Thyroid gland (tissue), 4 donors: ENCODE measurements at places on chromosomes 7 and 10. TPM values are rescaled to one million over a fixed set of nuclear protein-coding genes. Genes with fewer than 3 reads are reported as not detected.

Gene CPVL
- total RNA-seq = 133 TPM

DNA sequence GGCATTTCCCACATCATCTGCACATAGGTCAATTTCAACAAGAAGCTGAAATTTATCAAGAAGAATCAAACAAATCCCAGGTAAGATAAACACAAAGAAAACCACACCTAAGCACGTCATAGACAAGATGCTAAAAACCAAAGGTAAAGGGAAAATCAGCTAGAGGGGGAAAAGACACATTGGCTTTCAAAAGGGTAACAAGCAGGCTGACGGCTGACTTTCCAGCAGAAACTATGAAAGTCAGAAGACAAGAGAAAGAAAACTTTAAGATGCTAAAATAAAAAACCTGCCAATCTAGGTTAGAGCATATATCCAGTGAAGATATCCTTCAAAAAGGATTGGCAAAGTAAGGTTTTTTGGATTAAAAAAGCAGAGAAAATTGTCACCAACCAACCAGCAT is 59.9 kb upstream of the RHEB start:
- H3K4me3 ChIP-seq = no peak overlapping the region
- H3K27ac ChIP-seq = no peak overlapping the region
- no peak for DNase-seq
- no peaks in the 10 kb centered on the region for H3K27me3 ChIP-seq

DNA sequence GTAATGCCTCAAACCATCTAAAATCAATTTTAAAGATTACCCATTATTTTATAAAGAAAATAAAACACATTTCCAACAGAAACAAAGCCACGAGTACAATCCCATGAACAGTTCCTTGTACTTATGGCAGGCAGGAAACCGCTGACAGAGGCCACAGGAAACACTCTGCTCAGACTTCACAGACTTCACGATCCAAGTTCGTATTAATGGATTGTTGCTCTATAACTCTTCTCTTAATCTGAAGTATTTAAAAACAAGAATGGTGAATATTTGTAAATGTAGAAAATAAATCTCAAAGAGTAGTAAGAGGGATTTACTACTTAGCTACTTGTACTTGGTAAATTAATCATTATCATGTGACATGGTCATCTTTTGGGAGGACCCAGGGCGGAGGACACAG is 78.3 kb downstream of the SNX10 start:
- peaks cover 16% of the 10 kb centered on the region for H3K27me3 ChIP-seq
- H3K4me1 ChIP-seq = peaks cover 4% of the 10 kb centered on the region
- DNase-seq = no peak
- no peaks in the 10 kb centered on the region for H3K36me3 ChIP-seq

GRCh38 chr7:30697719-30698460 is 15.6 kb upstream of the CRHR2 start:
- no peak overlapping the region for H3K4me3 ChIP-seq
- H3K4me1 ChIP-seq = no peaks in the 10 kb centered on the region
- no peak overlapping the region for H3K27ac ChIP-seq
- H3K27me3 ChIP-seq = no peaks in the 10 kb centered on the region
- DNase-seq = no peak

Gene NAT16
- not detected for total RNA-seq

DNA sequence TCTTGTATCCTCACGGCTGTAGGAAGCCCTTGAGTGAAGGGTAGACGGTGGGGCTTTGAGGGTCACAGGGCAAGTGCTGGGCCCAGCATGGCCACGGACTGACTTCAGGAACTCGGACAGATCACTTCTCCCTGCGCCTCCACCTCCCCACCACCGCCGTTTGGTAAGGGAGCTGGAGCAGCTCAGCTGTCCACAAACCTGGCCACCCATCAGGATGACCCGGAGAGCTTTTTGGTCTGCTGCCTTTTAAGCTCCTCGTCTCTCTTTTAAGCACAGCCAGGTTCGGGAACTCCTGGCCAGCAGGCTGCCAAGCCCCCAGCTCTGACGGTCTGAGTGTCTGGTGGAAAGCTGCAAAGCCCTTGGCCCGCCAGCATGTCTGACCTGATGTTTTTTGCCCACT is 64.1 kb downstream of the ABRAXAS2 start:
- H3K4me3 ChIP-seq = no peak overlapping the region
- H3K4me1 ChIP-seq = peaks cover 11% of the 10 kb centered on the region
- H3K27ac ChIP-seq = no peak overlapping the region
- no peaks in the 10 kb centered on the region for H3K36me3 ChIP-seq
- DNase-seq = no peak
- H3K27me3 ChIP-seq = no peaks in the 10 kb centered on the region

DNA sequence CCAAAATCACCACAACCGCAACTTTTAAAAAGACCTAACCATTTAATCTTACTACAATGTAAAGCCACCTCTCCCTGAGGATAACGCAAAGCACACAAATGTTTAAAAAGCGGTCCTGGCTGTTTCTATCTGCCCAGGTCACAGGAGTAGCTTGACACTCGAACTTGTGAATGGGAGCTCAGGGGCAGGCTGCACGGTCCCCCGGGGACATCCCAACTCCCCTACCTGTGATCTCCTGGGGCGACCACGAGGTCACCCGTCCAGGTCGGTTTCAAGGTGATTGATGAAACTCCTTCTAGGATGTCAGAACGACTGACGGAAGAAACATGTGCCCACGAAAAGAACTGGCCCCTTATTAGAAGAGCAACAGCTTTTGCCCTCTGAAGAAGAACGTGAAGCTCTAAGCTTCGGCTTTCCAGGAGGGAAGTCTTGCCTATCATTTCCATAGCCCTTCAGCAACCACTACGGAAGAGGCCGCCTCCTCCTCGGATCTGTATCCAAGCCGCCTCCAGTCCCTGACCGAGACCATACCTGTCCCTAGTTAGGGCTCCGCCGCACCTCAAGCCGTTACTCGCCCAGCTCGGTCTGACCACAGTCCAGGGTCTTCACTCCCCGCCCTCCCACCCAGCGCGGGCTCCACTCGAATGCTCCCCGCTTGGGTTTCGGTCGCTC is 459 bp downstream of the CYCS start:
- peaks cover 8% of the 10 kb centered on the region for H3K4me1 ChIP-seq
- peak overlapping the region; percentile 56 for H3K4me3 ChIP-seq
- H3K27ac ChIP-seq = peak overlapping the region; percentile 94
- no peaks in the 10 kb centered on the region for H3K27me3 ChIP-seq
- H3K36me3 ChIP-seq = peaks cover 29% of the 10 kb centered on the region

Gene ZNF804B
- 29.7 TPM for total RNA-seq

DNA sequence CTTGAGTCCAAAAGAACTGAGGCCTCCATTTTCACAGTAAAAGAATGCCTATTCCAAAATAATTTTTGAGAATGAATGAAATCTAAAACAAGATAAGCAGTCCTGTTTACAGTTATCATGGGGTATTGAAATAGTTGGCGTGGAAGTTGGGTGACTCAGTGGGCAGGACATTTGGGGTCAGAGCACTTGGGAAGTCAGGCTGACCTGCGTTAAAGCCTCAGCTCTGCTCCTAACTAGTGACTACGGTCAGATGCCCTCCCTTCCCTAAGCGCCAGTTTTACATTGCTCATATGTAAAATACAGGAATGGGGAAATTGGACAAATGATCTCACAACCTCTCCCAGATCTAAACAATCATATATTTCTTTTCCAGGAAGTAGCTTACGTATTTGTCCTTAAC is 2.3 kb upstream of the PAPSS2 start:
- no peak for DNase-seq
- H3K36me3 ChIP-seq = no peaks in the 10 kb centered on the region
- no peaks in the 10 kb centered on the region for H3K27me3 ChIP-seq
- no peak overlapping the region for H3K4me3 ChIP-seq

Gene VENTX
- total RNA-seq = 0.63 TPM

Gene COL26A1
- not detected for total RNA-seq

GRCh38 chr7:28166982-28167715 is 13.4 kb downstream of the JAZF1 start:
- no peak for DNase-seq
- H3K4me1 ChIP-seq = peaks cover 32% of the 10 kb centered on the region
- H3K27ac ChIP-seq = no peak overlapping the region
- H3K27me3 ChIP-seq = no peaks in the 10 kb centered on the region
- no peak overlapping the region for H3K4me3 ChIP-seq

GRCh38 chr10:31647861-31648260 is 280.8 kb downstream of the ARHGAP12 start:
- H3K27me3 ChIP-seq = no peaks in the 10 kb centered on the region
- no peak overlapping the region for H3K4me3 ChIP-seq
- no peak overlapping the region for H3K27ac ChIP-seq
- H3K4me1 ChIP-seq = no peaks in the 10 kb centered on the region
- no peak for DNase-seq
- H3K36me3 ChIP-seq = no peaks in the 10 kb centered on the region

- no peak overlapping the region for H3K27ac ChIP-seq
- H3K4me3 ChIP-seq = no peak overlapping the region
- H3K27me3 ChIP-seq = no peaks in the 10 kb centered on the region
- H3K36me3 ChIP-seq = no peaks in the 10 kb centered on the region
These were observed 80.3 kb upstream of the GNAI1 start for GRCh38 chr7:80054356-80054755.

DNA sequence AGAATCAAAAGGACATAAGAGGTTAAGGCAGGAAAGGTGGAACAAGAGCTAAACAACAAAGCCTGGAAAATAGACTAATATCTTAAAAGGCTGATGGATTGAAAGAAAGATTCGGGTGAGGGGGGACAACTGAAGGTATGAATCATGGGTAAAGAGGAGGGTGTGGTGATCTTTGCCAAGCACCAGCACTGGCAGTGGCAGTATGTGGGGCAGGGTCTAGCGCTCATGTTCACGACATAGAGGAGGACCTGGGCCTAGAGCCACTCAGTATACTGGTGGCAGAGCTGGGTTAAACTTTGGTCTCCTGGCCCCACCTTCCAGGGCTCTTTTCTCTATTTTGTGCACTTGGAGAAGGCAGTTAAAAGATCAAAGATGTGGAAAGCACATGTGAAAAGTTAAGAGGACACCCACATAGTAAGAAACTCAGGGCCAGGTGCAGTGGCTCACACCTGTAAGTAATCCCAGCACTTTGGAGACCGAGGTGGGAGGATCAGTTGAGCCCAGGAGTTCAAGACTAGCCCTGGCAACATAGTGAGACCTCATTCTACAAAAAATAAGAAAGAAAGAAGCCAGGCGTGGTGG is 40.5 kb upstream of the MMD2 start:
- no peaks in the 10 kb centered on the region for H3K4me1 ChIP-seq
- H3K4me3 ChIP-seq = no peak overlapping the region
- DNase-seq = no peak
- peaks cover 16% of the 10 kb centered on the region for H3K36me3 ChIP-seq
- H3K27me3 ChIP-seq = no peaks in the 10 kb centered on the region

GRCh38 chr10:122467701-122468100 is 6.3 kb downstream of the HTRA1 start:
- no peaks in the 10 kb centered on the region for H3K27me3 ChIP-seq
- H3K27ac ChIP-seq = no peak overlapping the region
- no peak overlapping the region for H3K4me3 ChIP-seq
- no peak for DNase-seq
- H3K36me3 ChIP-seq = no peaks in the 10 kb centered on the region

DNA sequence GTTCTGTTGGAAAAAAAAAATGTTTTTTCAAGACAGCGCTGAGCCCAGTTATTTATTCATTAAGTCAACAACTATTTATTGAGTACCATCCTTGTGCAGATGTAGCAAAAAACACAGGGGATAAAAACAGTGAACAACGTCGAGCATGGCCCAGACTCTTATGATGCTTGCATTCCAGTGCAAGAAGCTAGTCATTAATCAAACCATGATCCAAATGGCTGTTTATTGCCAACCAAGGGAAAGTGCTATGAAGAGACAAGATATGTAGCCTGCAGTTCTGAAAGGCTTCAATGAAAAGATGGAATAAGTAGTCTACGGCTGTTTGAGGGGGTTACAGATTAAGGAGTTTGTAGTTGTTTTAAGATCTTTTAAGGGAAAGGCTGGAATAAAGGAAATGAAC is 262.3 kb downstream of the NEBL start:
- H3K4me3 ChIP-seq = no peak overlapping the region
- no peaks in the 10 kb centered on the region for H3K27me3 ChIP-seq
- H3K36me3 ChIP-seq = no peaks in the 10 kb centered on the region
- no peaks in the 10 kb centered on the region for H3K4me1 ChIP-seq

DNA sequence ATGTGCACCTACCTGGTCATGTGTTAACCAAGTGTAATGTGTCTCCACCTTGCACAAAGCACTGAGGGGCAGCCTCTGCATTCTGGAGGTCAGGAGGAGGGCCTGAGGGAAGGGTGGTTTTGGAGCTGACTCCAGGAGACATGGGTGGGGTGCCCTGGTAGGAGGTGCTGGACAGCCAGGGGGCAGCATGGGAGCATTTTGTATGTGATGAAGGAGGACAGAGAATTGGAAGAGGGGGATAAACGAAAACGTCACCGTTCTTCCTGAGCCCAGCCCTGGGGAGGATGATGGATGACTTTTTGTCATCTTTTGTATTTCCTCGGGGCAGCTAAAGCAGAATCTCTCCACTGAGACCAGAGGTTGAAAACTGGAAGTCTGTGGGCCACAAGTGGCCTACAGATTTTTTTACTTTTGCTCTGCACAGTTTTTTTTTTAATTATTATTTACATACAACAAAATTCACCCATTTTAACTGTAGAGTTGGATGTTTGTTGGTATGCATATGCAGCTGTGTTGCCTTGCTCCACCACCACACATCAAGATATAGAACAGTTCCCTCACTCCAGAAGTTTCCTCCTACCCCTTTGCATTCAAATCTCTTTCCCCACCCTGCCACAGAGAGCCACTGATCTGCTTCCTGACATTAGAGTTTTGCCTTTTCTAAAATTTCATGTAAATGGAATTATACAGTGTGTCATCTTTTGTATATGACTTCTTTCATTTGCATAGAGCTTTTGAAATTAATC is 242.5 kb downstream of the VTI1A start:
- H3K4me1 ChIP-seq = no peaks in the 10 kb centered on the region
- no peak for DNase-seq
- H3K27ac ChIP-seq = no peak overlapping the region
- H3K27me3 ChIP-seq = no peaks in the 10 kb centered on the region

Gene GPER1
- total RNA-seq = 29.2 TPM

DNA sequence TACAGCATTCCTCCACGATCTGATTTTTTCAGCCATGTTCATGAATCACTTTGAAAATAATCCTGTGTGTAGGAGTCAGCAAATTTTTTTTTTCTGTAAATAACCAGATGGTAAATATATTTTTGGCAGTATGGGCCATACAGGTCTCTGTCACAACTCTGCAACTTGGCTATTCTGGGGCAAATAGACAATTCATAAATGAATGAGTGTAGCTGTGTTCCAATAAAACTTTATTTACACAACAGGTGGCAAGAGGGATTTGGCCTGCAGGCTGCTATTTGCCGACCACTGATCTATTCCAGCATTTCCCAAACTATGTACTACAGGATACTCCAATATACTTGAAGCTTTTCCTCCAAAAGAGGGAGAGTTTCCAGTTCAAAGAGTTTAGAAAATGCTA is 78.7 kb upstream of the SVIL start:
- H3K4me1 ChIP-seq = peaks cover 33% of the 10 kb centered on the region
- peak overlapping the region; percentile 39 for H3K27ac ChIP-seq
- no peaks in the 10 kb centered on the region for H3K36me3 ChIP-seq
- no peak overlapping the region for H3K4me3 ChIP-seq
- no peaks in the 10 kb centered on the region for H3K27me3 ChIP-seq
- DNase-seq = no peak

DNA sequence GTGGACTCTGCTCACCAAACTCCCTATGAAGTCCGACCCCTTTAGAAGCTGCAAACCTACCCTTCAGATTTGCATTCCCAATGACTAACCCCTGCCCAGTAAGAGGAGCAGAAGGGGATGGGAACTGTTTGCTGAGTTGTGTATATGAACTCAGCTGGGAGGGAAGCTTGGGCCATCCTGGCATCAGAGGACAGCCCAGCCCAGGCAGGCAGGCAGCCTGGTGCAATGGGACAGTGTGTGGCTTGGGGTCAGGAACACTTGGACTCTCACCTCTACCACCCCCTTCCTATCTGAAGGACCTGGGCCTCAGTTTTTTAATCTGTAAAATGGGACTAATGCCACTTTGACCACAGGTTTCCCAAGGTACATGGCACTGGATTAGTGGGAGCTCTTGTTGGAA is 147.4 kb upstream of the GPR26 start:
- H3K27ac ChIP-seq = no peak overlapping the region
- no peaks in the 10 kb centered on the region for H3K36me3 ChIP-seq
